ENCODE measurements at places on chromosomes 12 and 14.

DNA sequence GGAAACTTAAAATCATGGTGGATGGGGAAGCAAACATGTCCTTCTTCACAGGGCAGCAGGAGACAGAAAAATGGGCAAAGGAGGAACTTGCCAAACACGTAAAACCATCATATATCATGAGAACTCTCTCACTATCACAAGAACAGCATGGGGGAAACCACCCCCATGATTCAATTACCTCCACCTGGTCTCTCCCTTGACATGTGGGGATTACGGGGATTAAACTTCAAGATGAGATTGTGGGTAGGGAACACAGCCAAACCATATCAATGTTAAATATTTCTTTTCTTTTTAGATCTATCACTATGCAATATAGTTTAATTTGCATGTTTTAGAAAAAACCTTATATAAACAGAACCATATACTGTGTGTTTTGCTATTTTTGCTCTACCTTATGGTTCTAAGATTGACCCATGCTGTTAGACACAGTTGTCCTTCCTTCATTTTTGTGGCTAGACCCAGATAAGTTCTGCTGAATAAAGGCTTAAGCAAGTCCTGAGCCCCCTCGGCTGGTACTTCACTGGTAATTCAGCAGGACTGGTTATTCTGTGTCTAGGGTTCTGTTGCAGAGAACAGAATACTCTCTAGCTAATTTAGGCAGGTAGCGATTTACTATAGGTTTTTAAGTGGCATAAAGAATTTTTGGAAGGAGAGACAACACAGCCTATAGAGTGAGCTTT, 253.7 kb upstream of the HMGA2 start:
- no peak for DNase-seq

- no peak for DNase-seq
Measured at GRCh38 chr14:96764012-96764411, 33.2 kb upstream of the VRK1 start.

GRCh38 chr12:131487388-131488124, 223.3 kb upstream of the SFSWAP start:
- no peak for DNase-seq

DNA sequence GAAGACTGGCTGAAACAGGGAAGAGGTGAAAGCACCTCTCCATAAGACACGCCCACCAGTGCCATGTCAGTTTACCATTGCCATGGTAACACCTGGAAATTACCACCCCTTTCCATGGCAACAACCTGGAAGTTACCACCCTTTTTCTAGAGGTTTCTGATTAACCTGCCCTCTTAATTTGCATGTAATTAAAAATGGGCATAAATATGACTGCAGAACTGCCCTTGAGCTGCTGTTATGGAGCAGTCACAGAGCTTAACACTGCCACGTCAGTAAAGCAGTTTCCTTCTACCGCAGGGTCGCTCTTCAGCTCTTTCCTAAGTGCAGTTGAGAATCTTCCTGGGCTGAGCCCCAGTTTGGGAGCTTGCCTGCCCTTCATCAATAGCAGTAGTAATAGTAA, 55.2 kb downstream of the RASSF3 start:
- no peak for DNase-seq

- no peak for DNase-seq
Measured at GRCh38 chr12:59643550-59643949, 47.7 kb downstream of the SLC16A7 start.

- DNase-seq, result no peak
Measured at GRCh38 chr14:99327050-99327449, 55.1 kb upstream of the BCL11B start.
